ENCODE measurements at places on chromosomes 12 and 14. TPM values are rescaled to one million over a fixed set of nuclear protein-coding genes. Genes with fewer than 3 reads are reported as not detected.

Gene P2RX2
- not detected for total RNA-seq

Gene TMEM121
- total RNA-seq: 6.5 TPM

Gene KRT3
- not detected for total RNA-seq

Gene C3AR1
- 0.25 TPM for total RNA-seq

Gene CBX5
- 169 TPM for total RNA-seq

Gene AKAP3
- 2.1 TPM for total RNA-seq

Gene ING4
- 17.3 TPM for total RNA-seq

Gene DIO2
- total RNA-seq: not detected

Gene PTPRR
- not detected for total RNA-seq

Gene SERPINA3
- total RNA-seq: not detected

Gene RD3L
- not detected for total RNA-seq

Gene OTX2
- total RNA-seq: not detected

Gene ANO4
- not detected for total RNA-seq

Gene HOXC4
- total RNA-seq: not detected

Gene MFAP5
- total RNA-seq: not detected

Gene BCAT1
- 16.7 TPM for total RNA-seq

Gene INSM2
- total RNA-seq: not detected

Gene CLEC14A
- not detected for total RNA-seq

Gene CMAS
- total RNA-seq: 48.5 TPM

Gene ALX1
- total RNA-seq: not detected

Gene DCAF5
- total RNA-seq: 34.5 TPM

Gene BEST3
- not detected for total RNA-seq

Gene SLC5A8
- not detected for total RNA-seq

Gene NAP1L1
- 1,078 TPM for total RNA-seq

Gene TAS2R30
- total RNA-seq: 1.6 TPM

Gene LUM
- total RNA-seq: not detected

Gene GPR135
- total RNA-seq: 0.64 TPM

Gene NOVA1
- total RNA-seq: not detected

Gene AQP5
- total RNA-seq: not detected

Gene SAMD15
- not detected for total RNA-seq

Gene RFLNA
- total RNA-seq: not detected

Gene SLC6A12
- total RNA-seq: 0.21 TPM

Gene GPD1
- 0.36 TPM for total RNA-seq

Gene A2ML1
- total RNA-seq: not detected

Gene MTA1
- total RNA-seq: 106 TPM

Gene CTSG
- total RNA-seq: 0.31 TPM

Gene FGD6
- 2.0 TPM for total RNA-seq

Gene CD27
- total RNA-seq: 56.7 TPM

Gene TAS2R9
- total RNA-seq: not detected

Gene GAS2L3
- total RNA-seq: 4.7 TPM

Gene ANKRD33
- not detected for total RNA-seq

Gene LHX5
- not detected for total RNA-seq

Gene GDF3
- total RNA-seq: not detected

Gene CPM
- total RNA-seq: 50.5 TPM

Gene TMTC2
- total RNA-seq: 3.1 TPM

Gene GPX2
- not detected for total RNA-seq

Gene BATF
- total RNA-seq: 178 TPM

Gene SSTR1
- not detected for total RNA-seq

Gene PNMA1
- 19.2 TPM for total RNA-seq

Gene OVCH1
- not detected for total RNA-seq

Gene PLXNC1
- 4.0 TPM for total RNA-seq

Gene FBRSL1
- total RNA-seq: 35.1 TPM

Gene EML1
- total RNA-seq: 1.2 TPM

Gene PRKD1
- total RNA-seq: not detected

All from activated naive CD4-positive, alpha-beta T cell treated with anti-CD3 and anti-CD28 coated beads for 36 hours (primary cell).